ENCODE measurements at places on chromosomes 11 and 22.

GRCh38 chr22:37126383-37126782, 16.9 kb upstream of the TMPRSS6 start:
- peak; percentile 80 for DNase-seq

DNA sequence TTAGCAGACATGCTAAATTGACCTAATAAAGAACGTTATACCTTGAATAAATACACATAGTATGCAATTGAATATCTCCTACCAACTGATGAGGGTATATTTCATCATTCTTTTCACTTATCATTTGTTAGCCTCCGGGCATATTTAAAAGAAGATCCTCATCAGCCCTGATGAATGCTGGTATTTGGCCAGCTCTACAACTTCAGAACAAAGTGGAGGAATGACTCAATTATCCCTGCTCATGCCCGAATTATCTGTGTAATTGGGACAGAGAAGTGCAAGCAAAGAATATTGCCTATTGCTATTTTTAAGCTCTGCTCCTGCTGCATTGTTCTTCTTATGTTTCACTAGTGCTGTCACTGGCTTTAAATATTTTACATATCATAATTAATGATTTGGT, 622.1 kb downstream of the METTL15 start:
- DNase-seq, result no peak

DNA sequence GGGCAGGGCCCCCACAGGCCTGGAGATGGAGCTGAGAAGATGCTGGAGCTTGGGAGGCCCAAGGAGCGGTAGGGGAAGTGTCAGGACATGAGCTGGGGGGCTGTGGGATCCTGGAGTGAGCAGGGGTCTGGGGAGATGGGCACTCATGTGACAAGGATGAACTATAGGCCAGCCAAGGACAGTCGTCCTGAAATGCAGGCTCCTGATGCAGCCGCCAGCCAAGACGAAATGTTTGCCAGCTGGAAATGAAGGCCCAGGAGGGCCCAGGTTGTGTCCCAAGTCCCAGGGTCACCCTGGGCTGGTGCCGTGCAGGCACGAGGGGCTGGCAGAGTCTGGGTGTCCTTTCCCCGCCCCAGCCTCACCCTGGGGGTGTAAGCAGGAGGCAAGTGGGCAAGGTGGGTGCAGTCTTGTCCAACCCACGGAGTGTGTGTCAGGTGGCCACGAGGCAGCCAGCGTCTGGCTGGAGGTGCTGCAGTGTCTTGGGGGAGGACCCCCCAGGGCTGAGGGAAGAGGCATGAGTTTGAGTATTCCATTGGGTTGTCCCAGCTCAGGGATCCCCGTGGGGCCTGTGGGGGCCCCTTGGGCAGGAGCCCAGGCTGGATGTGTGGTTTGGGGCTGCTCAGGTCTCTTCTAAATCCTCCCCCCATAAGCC, 21.4 kb downstream of the MRGPRG start:
- DNase-seq, result no peak

DNA sequence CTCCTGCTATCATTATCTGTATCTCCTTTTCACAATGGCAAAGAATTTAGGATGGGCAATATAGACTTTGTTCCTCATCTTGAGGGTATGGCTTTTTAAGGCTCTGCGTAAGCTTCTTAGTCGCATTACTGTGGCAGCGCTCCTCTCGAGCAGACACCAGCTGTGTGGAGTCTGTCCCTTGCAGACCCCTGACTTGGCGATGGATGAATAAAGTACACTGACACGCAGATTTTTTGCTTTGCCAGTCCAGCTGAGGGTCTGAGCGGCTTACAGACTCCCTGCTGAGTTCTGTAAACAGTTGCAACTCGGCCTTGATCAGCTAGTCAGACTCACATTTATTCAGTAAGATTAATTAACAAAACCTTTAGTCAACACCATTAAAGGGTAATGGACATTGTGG, 390.0 kb upstream of the CNTN5 start:
- no peak for DNase-seq

GRCh38 chr22:46933040-46933930, 170.8 kb downstream of the TBC1D22A start:
- DNase-seq, result no peak

DNA sequence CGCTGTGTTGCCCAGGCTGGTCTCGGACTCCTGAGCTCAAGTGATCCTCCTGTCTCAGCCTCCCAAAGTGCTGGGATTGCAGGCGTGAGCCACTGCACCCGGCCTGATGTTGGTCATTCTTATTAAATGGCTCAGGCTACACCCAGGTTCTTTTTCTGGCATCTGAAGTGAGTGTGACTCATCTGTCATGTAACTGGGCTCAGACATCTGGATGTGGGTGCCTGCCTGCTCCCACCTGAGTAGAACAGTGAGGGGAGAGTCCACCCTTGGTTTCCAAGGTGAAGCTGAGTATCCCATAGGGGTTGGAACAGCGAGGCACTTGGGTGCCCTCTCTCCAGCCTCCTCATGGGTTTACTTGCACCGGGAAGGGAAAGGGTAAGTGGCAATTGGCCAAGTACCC, 36.7 kb upstream of the EIF3D start:
- no peak for DNase-seq

GRCh38 chr11:132601875-132602274, 930.4 kb downstream of the OPCML start:
- no peak for DNase-seq

- no peak for DNase-seq
Measured at GRCh38 chr22:42794551-42795510, 62.2 kb downstream of the ARFGAP3 start.

DNA sequence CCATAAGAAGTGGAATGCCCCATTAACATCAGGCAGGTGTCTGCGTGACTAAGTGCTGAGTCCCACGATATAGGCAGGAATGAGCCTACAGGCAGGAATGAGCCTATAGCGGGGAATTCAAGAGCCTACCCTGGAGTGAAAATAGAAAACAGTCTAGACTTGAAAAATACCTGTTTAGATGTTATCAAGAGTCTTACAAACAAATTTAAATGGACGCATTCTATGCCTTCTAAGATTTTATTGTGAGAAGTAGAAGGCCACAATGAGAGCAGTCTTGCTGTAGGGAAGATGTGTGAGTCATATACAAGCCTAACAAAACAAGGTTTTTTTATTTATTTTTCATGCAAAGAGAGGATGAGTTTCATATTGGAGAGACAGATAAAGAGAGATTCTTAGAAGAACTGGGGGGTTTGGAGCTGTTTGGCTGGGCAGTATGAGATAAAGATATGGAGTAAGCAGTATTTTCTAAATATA, 200.8 kb upstream of the ZC3H12C start:
- DNase-seq, result no peak

- DNase-seq, result peak; percentile 7
Measured at GRCh38 chr11:76789443-76789719, 6.2 kb downstream of the TSKU start.

GRCh38 chr22:35930933-35931332, 97.7 kb downstream of the RBFOX2 start:
- DNase-seq, result no peak

GRCh38 chr11:68763181-68763721, 11.9 kb upstream of the TESMIN start:
- DNase-seq, result no peak

GRCh38 chr11:128523641-128524040, 63.7 kb downstream of the ETS1 start:
- no peak for DNase-seq

DNA sequence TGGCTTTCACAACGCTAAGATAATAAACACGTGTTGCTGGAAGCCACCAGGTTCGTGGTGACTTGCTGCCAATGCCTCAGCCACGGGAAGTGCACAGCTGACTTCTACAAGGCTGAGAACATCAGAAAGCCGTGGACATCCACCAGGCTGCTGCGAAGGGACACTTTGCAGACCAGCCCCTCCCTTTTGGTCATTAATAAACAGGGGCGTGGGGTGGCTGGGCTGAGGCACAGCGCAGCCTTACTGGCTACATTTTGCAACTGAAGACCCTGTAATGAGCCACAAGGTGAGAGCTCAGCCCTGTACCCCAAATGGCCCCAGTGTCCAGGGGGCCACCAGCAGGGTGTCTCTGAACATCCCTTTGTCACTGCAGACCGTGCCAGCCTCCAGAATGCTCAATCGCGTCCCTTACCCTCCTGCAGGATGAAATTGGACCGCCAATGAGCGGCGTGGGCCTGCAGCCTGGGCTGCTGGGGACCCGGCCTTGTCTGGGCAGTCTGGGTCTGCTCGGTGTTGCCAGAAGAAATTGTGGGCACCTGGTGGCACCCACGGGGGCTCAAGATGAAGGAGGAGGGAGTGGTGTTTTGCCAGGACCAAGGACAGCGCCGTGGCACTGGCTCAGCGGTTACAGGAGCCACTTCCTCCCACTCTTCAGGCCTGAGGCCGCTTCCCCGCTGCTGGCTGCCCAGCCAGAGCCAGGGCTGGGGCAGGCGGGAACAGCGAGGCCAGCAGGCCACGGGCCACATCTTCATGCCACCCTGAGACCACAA, 181.9 kb downstream of the CTTN start:
- DNase-seq, result no peak

DNA sequence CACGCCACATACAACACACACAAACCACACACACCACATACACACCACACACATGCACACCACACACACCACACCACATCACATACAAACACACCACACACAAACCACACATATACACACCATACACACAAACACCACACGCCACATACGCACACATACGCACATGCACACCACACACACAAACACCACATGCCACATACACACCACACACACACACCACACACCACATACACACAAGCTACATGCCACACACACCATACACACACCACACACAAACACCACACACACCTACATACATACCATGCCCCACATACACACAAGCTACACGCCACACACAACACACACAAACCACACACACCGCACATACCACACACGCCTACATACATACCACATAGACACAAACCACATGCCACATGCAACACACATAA, 15.7 kb upstream of the TH start:
- DNase-seq, result no peak

- DNase-seq, result no peak
Measured at GRCh38 chr11:12636871-12637410, 37.3 kb upstream of the TEAD1 start.

DNA sequence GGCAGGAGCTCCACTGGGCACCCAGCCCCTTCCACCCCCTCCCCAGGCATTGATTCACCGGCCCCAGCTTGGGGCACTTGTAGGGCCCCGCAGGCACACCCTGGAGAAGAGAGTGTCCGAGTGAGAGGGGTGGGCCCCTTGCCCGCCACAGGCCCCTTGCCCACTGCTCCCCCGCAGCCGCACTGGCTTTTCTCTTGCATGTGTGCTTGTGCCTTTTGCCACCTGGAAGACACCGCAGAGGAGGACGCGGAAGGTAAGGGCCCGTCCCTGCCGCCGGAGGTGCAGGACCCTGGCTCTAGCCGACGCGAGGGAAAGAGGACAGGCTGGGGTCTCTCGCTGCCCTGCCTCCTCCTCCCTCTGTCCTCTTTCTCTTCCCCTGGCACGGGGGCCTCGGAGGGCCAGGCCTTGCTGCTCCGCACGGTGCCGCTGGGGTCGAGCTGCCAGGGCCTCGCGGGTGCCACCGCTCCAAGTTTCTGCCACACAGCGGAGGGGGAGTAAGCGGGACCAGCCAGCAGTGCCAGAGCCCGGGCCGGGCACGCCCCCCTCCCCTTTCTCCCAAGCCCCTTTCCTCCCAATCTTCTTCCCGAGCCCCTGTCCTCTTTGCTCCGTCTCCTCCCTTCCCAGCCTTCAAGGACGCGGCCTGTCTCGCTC, 9.5 kb downstream of the TNNT3 start:
- DNase-seq, result peak; percentile 43

- no peak for DNase-seq
Measured at GRCh38 chr11:22690871-22691270, 24.5 kb downstream of the GAS2 start.

GRCh38 chr22:25067851-25068421, 115.4 kb downstream of the KIAA1671 start:
- DNase-seq, result no peak

GRCh38 chr11:74932169-74932568, 16.7 kb downstream of the XRRA1 start:
- DNase-seq, result no peak

DNA sequence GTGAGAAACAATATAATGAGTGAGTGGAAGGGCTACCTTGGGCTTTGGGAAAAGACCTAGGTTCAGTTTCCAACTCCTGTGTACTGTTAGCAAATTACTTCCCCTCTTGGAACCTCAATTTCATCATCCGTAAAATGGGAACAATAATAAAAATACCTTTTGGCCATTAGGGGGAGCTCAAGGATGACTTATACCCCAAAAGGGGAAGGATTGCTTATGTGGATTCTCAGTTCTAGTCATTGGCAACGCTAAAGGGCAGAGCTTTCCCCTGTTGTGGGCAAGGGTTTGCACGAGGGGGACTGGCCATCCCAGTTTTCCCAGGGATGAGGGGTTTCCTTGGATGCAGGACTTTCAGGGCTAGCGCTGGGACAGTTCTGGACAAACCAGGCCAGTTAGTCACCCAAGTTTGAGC, 3.1 kb upstream of the COMMD9 start:
- DNase-seq, result no peak

DNA sequence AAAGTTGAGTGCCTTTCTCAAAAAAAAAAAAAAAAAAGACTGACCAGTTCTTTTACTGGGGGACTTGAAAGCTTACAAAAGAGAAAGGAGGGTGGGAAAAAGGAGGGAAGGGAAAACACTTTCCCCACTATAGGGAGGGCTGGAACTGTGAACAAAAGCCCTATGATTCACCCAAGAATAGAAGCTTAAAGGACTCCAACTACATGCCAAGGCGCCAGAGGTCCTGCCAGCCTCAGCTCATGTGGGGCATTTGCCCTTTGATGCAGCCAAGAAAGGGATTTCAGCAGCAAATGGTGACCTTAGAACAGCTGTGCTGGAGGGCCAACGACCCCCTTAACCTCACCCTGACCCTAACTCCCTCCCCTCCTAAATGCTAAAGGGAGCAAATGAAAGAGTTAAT, 160.0 kb downstream of the NTM start:
- no peak for DNase-seq

DNA sequence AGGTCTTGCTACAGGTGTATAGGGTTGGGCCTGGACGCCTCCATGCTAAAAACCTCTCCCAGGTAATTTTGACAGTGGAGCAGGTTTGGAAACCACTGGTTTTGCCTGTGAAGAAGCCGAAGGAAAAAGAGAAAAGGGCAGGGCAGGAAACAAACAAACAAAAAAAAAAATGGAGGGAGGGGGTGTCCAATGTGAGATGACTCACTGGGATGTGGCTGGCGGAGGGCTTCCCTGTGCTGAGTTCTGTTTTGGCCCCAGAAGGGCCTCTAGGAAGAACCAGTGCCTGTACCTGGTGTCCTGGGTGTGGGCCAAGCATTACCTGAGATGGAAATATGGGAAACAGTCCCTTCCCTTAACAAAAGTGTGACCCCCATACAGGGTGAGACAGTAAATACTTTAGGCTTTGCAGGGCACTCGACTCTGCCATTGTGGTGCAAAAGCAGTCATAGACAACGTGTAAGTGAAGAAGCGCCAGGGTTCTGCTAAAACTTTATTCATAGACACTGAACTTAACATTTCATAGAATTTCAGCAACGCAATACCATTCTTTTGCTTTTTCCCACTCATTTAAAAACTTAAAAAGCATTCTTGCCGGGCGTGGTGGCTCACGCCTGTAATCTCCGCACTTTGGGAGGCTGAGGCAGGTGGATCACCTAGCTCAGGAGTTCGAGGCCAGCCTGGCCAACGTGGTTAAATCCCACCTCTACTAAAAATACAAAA, 9.5 kb upstream of the DGKZ start:
- DNase-seq, result no peak

- peak; percentile 40 for DNase-seq
Measured at GRCh38 chr22:45638834-45639746, 32.5 kb upstream of the ATXN10 start.

Measured in right lobe of liver (tissue), 6 donors.